ENCODE measurements at places on chromosomes 1 and 21.

- DNase-seq = no peak
Measured at GRCh38 chr1:45543581-45544417, 6.8 kb upstream of the AKR1A1 start.

DNA sequence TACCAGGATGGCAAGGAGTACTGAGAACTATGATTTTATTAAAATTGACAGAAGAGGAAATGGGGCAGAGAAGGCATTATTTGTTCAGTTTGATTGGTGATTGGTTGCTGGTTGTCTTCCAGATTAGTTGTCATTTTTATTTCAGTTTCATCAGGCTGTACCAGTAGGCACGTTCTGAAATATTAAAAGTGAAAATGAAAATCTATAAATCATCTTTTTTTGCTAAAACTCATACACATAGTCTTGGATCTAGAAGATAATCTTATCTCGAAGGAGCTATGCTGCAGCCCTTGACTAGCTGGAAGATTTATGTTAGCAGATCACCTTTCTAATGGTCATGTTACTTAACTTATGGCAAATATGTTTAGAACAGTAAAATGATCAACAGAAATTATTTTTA lies 29.0 kb downstream of the NEK7 start:
- no peak for DNase-seq

- DNase-seq = no peak
Measured at GRCh38 chr1:24862775-24863483, 67.1 kb downstream of the RUNX3 start.

- no peak for DNase-seq
Measured at GRCh38 chr1:192045131-192045530, 113.1 kb upstream of the RGS18 start.

DNA sequence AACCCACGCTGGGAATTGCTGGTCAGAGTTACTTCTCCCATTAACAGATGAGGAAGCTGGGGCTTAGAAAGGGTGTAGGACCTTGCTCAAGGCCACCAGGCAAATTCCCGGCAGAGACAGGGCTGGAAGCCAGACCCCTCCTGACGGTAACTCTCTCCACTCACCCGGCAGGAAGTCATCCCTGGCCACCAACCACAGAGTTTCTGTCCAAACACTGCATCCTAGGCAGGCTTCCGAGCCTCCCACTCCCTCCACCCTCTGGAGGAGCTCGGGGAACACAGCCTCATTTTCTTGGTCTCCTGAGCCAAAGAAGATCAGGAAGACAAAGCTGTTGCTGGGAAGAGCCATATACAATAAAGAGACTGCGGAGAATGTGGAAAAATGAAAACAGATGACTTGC lies 25.0 kb upstream of the ZNF436 start:
- DNase-seq = no peak

- no peak for DNase-seq
Measured at GRCh38 chr1:108071601-108072000, 106.6 kb upstream of the VAV3 start.

- peak; percentile 59 for DNase-seq
Measured at GRCh38 chr1:17405898-17406759, 33.3 kb downstream of the RCC2 start.

- no peak for DNase-seq
Measured at GRCh38 chr1:82492159-82492558, 691.4 kb downstream of the ADGRL2 start.

DNA sequence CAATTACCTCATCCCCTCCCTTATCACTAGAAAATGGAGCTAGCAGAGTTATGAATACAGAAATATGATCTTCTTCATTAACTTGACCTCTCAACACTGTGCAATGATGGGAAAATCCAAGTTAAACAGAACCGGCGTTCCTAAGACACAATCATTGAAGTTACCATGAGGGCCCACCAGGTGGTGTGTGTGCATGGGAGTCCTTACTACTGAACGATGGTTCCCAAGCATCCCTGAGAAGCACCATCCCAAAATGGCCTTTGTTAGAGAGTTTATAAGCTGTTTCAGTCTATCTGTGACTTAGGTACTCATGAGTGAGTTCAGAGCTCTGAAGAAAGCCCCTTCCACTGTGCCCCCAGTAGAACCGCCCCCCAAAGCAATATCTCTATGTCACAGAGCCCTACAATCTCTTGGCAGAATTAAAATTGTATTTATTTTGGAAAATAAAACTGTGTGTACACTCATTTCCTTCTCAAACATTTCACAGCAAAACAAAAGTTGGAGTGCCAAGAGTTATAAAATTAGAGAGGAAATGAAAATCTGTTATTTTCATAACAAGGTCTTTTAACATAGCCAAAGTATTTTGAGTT lies 56.8 kb downstream of the PLD5 start:
- no peak for DNase-seq

DNA sequence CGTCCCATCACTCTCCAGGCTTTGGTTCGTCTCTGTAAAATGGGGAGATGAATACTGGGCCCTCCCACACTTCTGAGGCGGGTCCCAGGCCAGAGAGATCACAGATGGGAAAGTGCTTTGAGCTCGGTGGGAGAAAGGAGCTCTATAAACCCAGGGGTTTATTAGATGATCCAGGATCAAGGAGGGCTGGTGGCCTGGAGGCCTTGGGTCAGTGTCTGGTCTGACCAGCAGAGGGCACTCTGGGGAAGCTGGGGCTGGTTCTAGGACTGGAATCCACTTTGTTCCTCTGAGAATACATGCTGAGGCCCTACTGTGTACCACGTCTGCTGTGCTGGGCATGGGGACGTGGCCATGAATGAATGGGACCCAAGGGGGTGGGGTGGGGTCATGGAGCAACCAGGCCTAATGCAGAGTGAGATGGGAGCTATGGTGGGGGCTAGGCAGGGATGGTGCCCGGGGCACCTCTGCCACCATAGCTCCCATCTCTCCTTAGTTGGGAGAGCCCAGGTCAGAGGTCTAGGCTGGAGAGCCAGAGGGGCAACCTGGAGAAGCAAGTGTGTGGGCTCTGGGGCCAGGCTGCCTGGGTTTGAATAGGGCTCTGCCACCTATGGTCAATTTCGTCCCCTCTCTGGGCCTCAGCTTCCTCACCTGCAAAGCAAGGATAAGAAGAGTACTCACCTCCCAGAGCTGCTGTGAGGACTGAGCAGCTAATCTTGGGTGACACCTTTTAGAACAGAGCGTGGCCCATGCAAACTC lies 9.0 kb upstream of the FAM131C start:
- peak; percentile 79 for DNase-seq

DNA sequence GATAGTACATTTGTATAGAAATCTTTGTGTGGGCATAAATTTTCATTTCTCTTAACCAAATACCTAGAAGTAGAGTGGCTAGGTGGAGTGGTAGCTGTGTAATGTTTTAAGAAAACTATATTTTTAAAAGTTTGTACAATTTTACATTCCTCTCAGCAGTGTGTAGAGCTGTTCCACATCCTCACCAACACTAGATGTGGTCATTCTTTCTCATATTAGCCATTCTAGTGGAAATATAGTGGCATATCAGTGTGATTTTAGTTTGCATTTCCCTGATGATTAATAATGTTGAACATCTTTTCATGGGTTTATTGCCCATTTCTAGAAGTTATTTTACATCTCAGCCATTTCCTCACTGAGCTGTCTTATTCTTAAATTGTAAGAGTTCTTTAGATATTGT lies 65.5 kb downstream of the ITSN1 start:
- no peak for DNase-seq

GRCh38 chr1:59058665-59059439 lies 238.0 kb upstream of the FGGY start:
- DNase-seq = no peak

DNA sequence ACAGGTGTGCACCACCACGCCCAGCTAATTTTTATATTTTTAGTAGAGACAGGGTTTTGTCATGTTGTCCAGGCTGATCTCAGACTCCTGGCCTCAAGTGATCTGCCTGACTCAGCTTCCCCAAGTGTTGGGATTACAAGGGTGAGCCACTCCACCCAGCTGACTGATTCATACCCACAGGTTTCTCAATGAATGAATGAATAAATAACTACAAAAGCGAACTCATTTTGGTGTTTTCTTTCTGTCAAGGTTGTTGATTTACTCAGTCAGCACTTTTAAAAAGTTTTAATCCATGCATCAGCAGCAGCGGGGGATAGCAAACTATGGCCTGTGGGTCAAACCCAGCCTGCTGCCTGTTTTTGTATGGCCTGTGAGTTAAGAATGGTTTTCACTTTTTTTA lies 217.5 kb downstream of the FAF1 start:
- no peak for DNase-seq

DNA sequence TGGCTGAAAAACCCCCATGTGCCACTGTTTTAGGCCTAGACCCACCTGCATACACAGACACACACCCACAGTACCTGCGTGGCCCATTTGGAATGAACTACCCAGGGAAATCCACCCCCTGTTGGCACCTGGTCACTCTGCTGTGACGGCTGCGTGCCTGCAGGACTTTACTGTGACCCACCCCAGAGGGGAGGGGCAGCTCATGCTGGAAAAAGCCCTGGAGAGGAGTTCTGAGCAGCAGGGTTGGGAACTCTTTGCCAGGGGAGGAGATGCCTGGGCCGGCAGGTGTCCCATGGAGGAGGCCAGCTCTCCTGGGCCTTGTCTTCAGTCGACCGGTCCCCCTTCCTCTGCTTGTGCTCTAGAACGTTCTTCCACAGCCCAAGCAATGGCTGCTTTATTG lies 87.3 kb upstream of the CSF3R start:
- no peak for DNase-seq

GRCh38 chr1:28740118-28740517 lies 3.4 kb downstream of the YTHDF2 start:
- no peak for DNase-seq

DNA sequence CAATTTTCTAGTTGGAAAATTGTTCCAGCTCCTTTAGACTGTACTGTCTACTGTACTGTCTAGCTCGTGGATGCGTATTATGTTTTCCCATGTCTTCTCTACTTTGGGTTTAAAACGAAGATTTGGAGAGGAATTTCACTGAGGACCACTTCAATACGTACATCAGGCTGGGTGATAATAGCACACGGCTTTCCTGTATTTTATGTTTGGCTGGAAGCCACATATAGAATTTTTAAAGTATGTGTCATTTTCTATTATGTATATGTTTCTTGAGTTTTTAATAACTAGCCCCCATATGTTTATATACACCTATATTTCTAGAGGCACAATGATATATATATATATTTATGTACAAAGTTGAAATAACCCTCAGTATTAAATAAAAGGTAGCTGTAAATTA lies 226.4 kb downstream of the GREM2 start:
- no peak for DNase-seq

DNA sequence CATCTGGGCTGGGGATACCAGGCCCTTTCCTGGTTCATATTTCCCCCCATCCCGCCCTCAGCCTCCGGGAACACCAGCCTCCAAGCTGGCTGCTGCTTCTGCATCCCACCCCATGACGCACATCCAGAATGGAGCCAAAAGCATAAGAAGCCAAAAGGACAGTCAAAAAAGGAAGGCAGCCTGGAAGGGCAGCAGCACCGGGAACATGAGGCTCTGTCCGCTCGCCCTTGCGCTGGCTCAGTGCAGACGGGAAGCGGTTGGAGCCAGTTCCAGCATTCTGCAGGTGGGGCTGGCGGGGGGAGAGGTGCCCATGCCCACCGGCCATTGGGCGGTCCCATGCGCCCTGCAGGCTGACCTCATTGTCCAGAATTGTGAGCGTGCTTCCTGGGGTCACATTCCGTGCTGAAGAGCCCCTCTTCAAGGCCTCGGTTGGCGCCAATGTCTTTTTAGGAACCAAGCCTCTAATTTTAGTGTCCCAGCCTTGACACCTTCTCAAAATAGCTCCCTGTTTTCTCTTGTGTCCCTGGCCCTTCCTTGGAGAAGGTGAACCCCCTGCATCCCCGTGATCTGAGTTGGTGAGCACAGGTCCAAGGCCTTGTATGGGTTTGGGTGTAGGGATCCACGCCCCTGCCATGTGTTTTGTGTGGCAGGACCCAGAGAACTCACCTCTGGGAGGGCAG lies 28.4 kb upstream of the NPPB start:
- DNase-seq = no peak

DNA sequence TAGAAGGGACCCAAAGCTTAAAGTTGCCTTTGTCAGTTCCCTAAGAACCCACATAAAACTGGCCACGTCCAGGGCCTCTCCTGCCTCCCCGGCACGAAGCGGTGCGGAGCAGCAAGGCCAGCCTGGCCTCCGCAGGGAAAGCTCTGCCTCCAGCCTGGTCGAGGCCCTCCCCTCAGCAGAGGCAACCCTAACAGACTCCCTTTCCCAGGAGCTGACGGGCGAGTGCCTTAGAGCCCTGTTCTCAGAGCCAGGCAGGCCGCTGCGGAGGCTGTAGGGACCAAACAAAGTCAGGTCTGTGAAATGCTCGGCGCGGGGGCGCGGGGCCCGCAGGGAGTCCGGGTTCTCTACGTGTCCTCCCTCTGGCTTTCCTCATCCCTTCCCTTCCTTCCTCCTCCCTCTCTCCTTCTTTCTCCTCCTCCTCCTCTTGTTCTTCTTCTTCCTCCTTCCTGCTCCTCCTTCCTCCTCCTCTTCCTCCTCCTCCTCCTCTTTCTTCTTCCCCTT lies 40.7 kb downstream of the RIPK4 start:
- no peak for DNase-seq

- DNase-seq = no peak
Measured at GRCh38 chr1:238898856-238899255, 487.5 kb upstream of the CHRM3 start.
